ENCODE measurements at places on chromosomes 6 and 20. TPM values are rescaled to one million over a fixed set of nuclear protein-coding genes. Genes with fewer than 3 reads are reported as not detected.

RAET1L gene
- not detected for polyA plus RNA-seq

RAB44 gene
- polyA plus RNA-seq: 0.04 TPM

SLC17A3 gene
- 0.43 TPM for polyA plus RNA-seq

HRH3 gene
- polyA plus RNA-seq: 0.33 TPM

TMEM242 gene
- polyA plus RNA-seq: 10.4 TPM

TMEM30A gene
- 75.2 TPM for polyA plus RNA-seq

CDKN1A gene
- polyA plus RNA-seq: 183 TPM

DSP gene
- 153 TPM for polyA plus RNA-seq

DNA sequence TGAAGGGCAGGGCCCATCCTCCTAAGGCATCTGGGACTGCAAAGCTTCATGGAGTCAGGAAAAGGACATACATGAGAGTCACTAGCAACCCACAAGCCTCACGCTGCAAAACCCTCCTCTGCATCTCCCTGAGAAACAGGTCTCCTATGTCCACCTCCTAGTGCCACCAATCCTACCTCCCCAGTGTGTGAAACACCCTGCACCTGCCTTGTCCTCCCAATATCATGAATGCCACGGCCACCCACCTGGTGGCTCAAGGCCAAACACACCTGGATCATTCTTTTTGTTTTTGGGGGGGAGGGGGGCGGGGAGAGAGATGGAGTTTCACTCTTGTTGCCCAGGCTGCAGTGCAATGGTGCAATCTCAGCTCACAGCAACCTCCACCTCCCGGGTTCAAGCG is 90.5 kb downstream of the ZMYND8 start:
- H3K27ac ChIP-seq: no peak overlapping the region
- H3K36me3 ChIP-seq: peaks cover 50% of the 10 kb centered on the region
- H3K4me3 ChIP-seq: no peak overlapping the region
- no peaks in the 10 kb centered on the region for H3K4me1 ChIP-seq

GRCh38 chr6:140285471-140285870 is 911.0 kb upstream of the CITED2 start:
- H3K27ac ChIP-seq: no peak overlapping the region
- no peaks in the 10 kb centered on the region for H3K27me3 ChIP-seq
- peaks cover 11% of the 10 kb centered on the region for H3K4me1 ChIP-seq
- H3K4me3 ChIP-seq: no peak overlapping the region
- H3K36me3 ChIP-seq: no peaks in the 10 kb centered on the region

GRCh38 chr20:20992686-20993360 is 113.3 kb downstream of the LINC00237 start:
- no peaks in the 10 kb centered on the region for H3K36me3 ChIP-seq
- H3K4me3 ChIP-seq: no peak overlapping the region
- no peak overlapping the region for H3K27ac ChIP-seq
- peaks cover 4% of the 10 kb centered on the region for H3K27me3 ChIP-seq
- no peaks in the 10 kb centered on the region for H3K4me1 ChIP-seq
- no peak for DNase-seq

DNA sequence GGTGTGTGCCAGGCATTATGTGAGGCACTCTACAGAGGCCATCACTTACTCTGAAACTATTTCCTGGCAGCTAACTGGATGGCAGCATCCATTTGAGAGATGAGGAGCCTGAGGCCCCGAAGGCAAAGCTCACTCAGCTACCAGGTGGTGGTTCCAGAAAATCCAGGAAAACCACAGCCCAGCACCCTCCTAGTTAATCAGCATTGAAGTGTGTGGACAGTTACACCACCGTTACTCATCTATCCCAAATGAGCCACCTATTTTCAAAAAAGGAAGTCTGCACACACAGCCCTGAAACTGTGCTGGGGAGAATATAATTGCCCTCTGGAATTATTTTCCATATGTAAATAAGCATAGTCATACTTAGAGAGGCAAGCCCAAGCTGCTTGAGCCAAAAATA is 67.4 kb downstream of the CNBD2 start:
- no peak for DNase-seq
- H3K27me3 ChIP-seq: no peaks in the 10 kb centered on the region
- H3K4me1 ChIP-seq: no peaks in the 10 kb centered on the region
- H3K36me3 ChIP-seq: no peaks in the 10 kb centered on the region

- no peaks in the 10 kb centered on the region for H3K27me3 ChIP-seq
- no peak for DNase-seq
- H3K36me3 ChIP-seq: no peaks in the 10 kb centered on the region
- peaks cover 1% of the 10 kb centered on the region for H3K4me1 ChIP-seq
- no peak overlapping the region for H3K4me3 ChIP-seq
Observed at GRCh38 chr6:25218346-25218745, 60.8 kb upstream of the CARMIL1 start.

GRCh38 chr20:5567644-5568043 is 182.6 kb upstream of the SHLD1 start:
- H3K27me3 ChIP-seq: no peaks in the 10 kb centered on the region
- H3K4me1 ChIP-seq: no peaks in the 10 kb centered on the region
- H3K36me3 ChIP-seq: peaks cover 39% of the 10 kb centered on the region
- no peak overlapping the region for H3K27ac ChIP-seq

DNA sequence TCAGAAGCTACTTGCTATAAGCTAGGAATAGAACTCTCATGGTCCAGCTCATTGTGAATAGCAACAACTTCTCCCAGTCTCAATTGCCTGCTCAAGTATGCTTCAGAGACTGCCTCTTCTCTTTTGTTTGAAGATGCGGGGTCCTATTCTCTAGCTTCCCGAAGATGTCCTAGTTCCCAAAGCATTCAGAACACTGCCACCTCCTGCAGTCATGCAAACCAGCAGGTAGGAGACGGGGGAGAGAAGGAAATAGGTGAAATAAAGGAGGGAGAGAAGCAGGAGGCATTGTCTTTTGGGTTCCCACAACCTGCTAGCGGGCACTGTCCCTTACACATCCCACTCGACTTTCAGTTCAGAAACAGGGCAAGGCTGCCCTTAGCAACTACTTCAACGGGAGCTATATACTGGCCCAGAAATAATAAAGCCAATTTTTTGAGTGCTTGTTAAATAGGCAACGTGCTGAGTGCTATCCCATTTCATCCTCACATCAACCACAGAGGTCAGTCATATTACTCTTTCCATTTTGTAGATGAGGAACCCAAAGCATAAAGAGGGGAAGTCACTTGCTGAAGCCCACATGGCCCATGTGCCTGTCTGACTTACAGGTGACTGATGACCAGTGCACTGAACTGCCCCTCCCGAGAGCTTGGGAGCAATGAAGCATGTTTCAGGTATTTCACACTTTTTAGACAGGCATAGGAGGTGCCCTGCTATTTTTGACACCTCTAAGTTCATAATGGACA is 61.9 kb upstream of the ATXN1 start:
- no peak for DNase-seq
- H3K4me3 ChIP-seq: no peak overlapping the region
- no peak overlapping the region for H3K27ac ChIP-seq
- H3K27me3 ChIP-seq: peaks cover 2% of the 10 kb centered on the region

DNA sequence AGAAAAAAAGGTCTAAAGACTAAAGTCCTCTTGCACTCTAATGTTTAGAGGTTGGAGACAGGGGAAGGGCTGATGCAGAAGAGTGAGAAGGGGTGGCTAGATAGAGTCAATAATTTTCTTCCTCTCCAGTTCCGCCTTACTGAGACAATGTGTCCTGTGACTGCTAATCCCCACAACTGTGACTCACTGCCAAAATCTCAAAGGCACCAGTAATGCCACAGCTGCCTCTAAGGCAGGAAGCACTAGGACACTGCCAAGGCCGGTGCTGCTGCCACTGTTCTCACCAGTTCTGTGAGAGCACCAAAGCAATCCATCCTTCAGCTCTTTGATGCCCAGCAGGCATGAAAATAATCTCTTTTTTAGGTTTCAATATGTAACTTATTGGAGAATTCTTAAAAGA is 701.9 kb upstream of the MAP3K7 start:
- no peaks in the 10 kb centered on the region for H3K36me3 ChIP-seq
- no peak overlapping the region for H3K4me3 ChIP-seq
- DNase-seq: no peak
- H3K27ac ChIP-seq: no peak overlapping the region

- DNase-seq: peak; percentile 85
- H3K27ac ChIP-seq: peak within 1 kb of the TSS; percentile 7
- H3K4me3 ChIP-seq: peak within 1 kb of the TSS; percentile 58
- no peaks in the 10 kb centered on the region for H3K4me1 ChIP-seq
- no peaks in the 10 kb centered on the region for H3K36me3 ChIP-seq
Observed at GRCh38 chr6:111087106-111087835, at the start of gene SLC16A10. SLC16A10 (plus strand) TSS chr6:111087503; CDS start chr6:111087753, 250 bp downstream.

- no peak overlapping the region for H3K4me3 ChIP-seq
- H3K27ac ChIP-seq: no peak overlapping the region
- peaks cover 7% of the 10 kb centered on the region for H3K4me1 ChIP-seq
- H3K36me3 ChIP-seq: no peaks in the 10 kb centered on the region
Observed at GRCh38 chr20:20363799-20364592, 3.9 kb upstream of the INSM1 start.

- no peak for DNase-seq
- no peak overlapping the region for H3K27ac ChIP-seq
- no peaks in the 10 kb centered on the region for H3K36me3 ChIP-seq
- H3K27me3 ChIP-seq: no peaks in the 10 kb centered on the region
- no peaks in the 10 kb centered on the region for H3K4me1 ChIP-seq
Observed at GRCh38 chr6:54778731-54779130, 67.8 kb upstream of the FAM83B start.

DNA sequence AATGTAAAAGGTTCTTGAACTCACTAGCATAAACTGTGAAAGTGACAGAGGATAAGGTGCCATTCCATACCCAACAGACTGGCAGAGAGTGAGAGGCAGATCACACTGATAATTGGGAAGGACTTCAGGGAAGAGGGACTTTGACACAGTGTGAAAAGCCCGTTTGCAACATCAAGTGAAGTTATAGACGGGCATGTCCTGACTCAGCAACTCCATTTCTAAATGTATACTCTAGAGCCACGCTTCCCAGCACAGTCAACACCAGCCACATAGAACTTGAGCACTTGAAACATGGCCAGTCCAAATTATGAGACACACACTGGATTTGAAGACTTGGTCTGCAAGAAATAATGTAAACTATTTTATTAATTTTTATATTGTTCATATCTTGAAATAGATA is 45.9 kb upstream of the XRN2 start:
- no peak overlapping the region for H3K27ac ChIP-seq
- no peaks in the 10 kb centered on the region for H3K36me3 ChIP-seq
- H3K27me3 ChIP-seq: no peaks in the 10 kb centered on the region
- no peak overlapping the region for H3K4me3 ChIP-seq
- DNase-seq: no peak

- peak; percentile 41 for DNase-seq
- H3K4me3 ChIP-seq: peak within 1 kb of the TSS; percentile 43
- no peak within 1 kb of the TSS for H3K27ac ChIP-seq
- no peaks in the 10 kb centered on the region for H3K36me3 ChIP-seq
- H3K4me1 ChIP-seq: no peaks in the 10 kb centered on the region
- peaks cover 38% of the 10 kb centered on the region for H3K27me3 ChIP-seq
Observed at GRCh38 chr20:54475334-54476168, at the start of gene DOK5. DOK5 (plus strand) TSS chr20:54475593; CDS start chr20:54475947, 354 bp downstream.

DNA sequence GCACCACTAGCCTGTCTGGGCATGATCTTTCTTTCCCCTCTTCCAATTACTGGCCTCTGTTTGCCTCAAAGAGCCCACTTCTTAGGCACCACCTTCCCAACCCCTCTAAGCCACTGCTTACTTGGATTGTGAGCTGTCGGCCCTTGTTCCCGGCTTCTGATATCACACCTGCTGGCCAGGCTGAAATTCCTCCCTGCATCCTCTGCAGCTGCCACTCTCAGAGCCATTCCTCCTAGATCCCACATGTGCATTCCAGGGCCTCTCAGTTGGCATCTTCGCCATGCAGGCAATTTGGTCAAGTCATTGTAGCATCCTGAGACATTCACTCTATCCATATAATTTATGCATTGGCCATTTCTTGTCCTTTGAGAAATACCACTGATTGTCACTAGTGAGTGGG is 135.9 kb downstream of the OLIG3 start:
- H3K4me3 ChIP-seq: no peak overlapping the region
- H3K27ac ChIP-seq: peak overlapping the region; percentile 18
- H3K36me3 ChIP-seq: no peaks in the 10 kb centered on the region
- H3K27me3 ChIP-seq: no peaks in the 10 kb centered on the region
- DNase-seq: peak; percentile 29
- peaks cover 18% of the 10 kb centered on the region for H3K4me1 ChIP-seq

DNA sequence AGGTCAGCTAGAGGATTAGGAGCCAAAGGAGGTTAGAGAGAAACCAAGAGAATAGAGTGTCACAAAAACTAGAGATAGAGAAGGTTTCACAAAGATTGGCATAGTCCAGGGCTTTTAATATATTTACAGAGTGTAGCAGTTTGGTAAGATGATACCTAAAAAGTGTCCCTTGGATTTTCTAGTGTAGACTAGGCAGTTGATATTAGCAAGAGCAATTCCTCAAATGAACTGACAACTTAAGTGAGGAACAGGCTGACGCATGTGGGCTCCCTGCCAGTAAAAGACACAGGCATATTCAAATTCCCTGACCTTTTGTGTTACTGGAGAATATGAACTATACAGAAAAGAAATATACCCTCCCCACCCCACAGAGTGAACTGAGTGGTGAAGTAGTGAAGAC is 40.1 kb downstream of the VTA1 start:
- no peak overlapping the region for H3K4me3 ChIP-seq
- H3K27me3 ChIP-seq: no peaks in the 10 kb centered on the region
- no peaks in the 10 kb centered on the region for H3K4me1 ChIP-seq

DNA sequence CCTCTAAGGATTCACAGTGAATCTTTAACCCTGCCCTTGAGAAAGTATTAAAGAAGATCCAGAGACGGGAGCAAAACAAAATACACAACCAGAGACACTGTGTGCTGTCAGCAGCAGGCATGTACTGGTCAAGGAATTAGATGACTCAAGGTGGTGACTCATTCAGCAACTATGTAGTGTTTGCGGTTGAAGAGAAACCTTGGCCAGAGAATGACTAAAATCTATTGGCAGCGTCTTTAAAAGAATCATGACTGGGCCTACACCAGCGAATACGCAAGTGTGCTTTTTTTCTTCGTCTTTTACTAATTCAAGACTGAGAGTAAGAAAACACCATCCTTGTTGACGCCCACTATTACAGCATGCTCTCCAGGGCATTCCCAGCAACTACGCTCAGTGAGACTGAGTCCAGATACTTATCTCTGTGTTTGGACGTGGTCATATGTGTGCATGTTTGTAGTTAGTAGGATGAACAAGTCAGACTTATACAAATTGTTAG is 72.4 kb upstream of the BACH2 start:
- H3K36me3 ChIP-seq: no peaks in the 10 kb centered on the region
- peak overlapping the region; percentile 45 for H3K27ac ChIP-seq
- no peak overlapping the region for H3K4me3 ChIP-seq
- H3K27me3 ChIP-seq: no peaks in the 10 kb centered on the region

GRCh38 chr20:41478026-41478425 is 111.4 kb upstream of the EMILIN3 start:
- peaks cover 5% of the 10 kb centered on the region for H3K4me1 ChIP-seq
- H3K4me3 ChIP-seq: no peak overlapping the region
- H3K36me3 ChIP-seq: peaks cover 28% of the 10 kb centered on the region
- no peak overlapping the region for H3K27ac ChIP-seq
- H3K27me3 ChIP-seq: no peaks in the 10 kb centered on the region

- no peaks in the 10 kb centered on the region for H3K36me3 ChIP-seq
- H3K4me3 ChIP-seq: no peak overlapping the region
- DNase-seq: no peak
- no peaks in the 10 kb centered on the region for H3K27me3 ChIP-seq
- no peaks in the 10 kb centered on the region for H3K4me1 ChIP-seq
Observed at GRCh38 chr20:62760471-62760855, 35.8 kb upstream of the MRGBP start.

All from large intestine (tissue), 12 donors.